Fibroblast of gingiva (primary cell): ENCODE measurements at places on chromosomes 3 and 15.
A peak's percentile ranks its signal among the peaks of the same experiment; 100 is the strongest.

- DNase-seq: no peak
These were observed 91.5 kb upstream of the MEF2A start for GRCh38 chr15:99473981-99474906.

- DNase-seq: no peak
These were observed 937.2 kb downstream of the ZPLD1 start for GRCh38 chr3:103372031-103372430.

GRCh38 chr3:166283840-166284239 lies 446.6 kb upstream of the BCHE start:
- peak; percentile 90 for DNase-seq

DNA sequence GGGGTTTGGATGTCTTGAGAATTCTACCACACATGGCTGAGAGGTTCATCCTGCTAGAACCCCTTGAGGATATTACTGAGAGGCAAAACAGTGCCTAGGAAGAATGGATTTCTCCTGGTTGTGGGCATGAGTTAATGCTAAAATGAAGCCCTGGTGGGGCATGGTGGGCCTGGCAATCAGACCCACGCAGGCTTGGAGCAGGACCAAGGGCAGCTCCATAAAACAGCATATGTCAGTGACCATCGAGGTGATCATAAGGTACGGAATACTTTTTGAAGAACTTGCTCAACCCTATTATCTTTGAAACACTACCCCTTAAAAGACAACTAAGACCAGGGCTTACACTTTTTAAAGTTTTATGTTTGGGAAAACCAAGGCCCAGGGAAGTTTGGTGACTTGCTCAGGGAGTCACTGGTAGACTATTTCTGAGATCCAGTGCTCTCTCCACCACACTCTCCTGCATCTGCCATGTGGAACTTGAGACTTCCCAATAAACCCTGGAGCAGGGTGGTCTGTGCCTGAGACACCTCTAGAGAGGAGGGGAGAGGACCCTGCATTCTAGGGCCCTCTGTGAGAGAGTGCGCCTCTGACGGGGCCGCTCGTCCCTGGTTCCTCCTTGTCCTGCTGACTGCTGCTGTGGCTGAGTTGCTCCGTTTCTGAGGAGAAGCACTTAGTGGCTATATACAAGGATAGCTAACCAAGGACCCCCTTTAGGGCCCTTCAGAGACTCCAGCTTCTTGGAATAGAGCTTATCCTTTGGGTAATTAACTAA lies 28.0 kb upstream of the TIMP4 start:
- no peak for DNase-seq

GRCh38 chr3:72427624-72428023 lies 420.6 kb downstream of the SHQ1 start:
- no peak for DNase-seq

DNA sequence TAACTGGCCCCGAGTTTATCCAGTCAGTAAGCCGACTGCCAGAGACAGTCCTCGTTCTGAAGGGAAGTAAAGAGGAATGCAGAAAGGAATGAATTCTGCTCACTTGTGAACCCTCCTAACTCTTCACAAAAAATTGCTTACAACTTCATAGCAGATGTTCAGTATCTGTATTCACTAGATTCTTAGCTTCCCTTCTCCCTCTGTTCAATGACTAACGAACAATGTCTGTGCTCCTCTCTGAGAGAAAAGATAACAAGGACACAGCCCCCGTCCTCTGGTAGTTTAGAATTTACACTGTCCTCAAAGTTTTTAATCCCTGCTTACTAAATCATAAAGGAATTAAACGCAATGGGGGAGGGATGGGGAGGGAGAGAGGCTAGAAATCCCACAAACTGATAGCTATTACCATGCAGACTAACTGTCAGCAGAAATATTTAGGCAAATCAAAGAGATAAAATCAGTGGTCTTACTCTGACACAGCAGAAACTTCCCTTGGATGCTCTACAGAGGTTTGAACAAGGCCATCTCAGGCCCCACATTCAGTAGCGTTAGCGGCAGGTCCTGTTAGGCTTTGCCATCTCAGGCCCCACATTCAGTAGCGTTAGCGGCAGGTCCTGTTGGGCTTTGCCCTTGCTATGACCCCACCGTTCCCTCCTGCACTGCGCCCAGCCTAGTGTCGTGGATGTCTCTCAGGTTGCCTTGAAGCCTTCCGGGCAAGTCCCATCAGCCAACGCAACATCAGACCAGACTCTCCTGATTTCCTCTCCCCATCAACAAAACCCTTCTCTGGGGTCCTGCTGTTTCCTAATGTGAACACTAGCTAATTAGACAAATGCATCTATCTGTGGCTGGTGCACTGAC lies 23.4 kb downstream of the NRROS start:
- DNase-seq: no peak

DNA sequence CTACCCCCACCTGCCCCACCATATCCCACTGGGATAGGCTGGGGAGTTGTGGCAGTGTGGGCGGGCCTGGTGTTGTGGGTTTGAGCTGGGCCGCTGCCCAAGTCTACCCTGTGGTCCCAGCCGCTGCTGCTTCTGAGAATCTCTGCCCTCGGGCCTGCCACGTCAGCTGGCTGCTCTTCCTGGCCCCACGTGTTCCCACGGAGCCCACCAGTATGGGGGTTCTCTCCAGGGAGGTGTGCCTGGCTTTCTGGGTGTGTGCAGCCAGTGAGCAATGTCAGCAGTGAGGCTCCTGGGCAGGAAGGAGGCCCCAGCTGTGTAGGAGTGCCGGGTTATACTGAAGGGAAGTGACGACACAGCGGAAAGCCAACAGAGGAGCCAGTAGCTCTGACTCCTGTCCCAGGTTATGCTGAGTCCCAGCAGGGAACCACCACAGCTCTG lies 10.5 kb downstream of the GNAI2 start:
- DNase-seq: peak; percentile 70

- no peak for DNase-seq
These were observed 2.9 kb upstream of the KLHL40 start for GRCh38 chr3:42682301-42683070.

GRCh38 chr15:41792000-41792637 lies 17.8 kb downstream of the MAPKBP1 start:
- no peak for DNase-seq

- no peak for DNase-seq
These were observed 386.9 kb upstream of the CNTN3 start for GRCh38 chr3:75001330-75001729.

DNA sequence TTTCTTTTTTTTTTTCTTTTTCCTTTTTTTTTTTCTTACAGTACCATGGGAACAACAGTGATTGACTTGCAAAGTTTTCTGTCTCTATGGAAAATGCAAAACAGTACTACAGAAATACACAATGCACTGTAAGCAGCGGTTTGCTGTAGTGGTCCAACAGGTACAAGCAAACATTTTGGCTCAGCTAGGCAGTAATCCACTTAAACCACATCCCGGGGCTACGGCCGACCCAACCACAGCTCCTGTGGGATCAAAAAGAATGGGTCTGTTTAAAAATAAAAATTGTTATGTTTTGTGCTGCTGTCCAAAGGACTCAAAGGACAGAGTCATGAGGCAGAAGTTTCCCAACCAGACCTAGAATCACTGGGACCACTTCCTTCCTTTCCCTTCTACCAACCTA lies 667.1 kb upstream of the ADAMTS9 start:
- peak; percentile 23 for DNase-seq

DNA sequence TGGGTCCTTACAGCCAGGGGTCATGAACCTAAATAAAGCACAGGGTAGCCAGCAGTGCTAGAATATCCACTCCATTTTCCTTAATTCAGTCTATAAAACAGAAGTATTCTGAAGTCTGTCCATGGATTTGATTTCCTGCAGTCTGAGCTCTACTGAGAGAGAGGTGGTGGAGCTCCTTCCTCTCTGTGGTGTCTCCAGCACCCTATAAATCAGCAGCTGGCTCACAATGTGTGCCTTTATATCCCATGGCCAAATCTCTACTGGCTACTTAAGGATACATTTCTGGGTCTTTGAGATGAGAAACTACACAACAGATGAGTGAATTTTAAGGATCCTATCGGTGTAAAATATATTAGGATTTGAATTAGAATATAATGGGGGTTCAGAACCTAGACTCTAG lies 339.9 kb upstream of the RBMS3 start:
- no peak for DNase-seq

DNA sequence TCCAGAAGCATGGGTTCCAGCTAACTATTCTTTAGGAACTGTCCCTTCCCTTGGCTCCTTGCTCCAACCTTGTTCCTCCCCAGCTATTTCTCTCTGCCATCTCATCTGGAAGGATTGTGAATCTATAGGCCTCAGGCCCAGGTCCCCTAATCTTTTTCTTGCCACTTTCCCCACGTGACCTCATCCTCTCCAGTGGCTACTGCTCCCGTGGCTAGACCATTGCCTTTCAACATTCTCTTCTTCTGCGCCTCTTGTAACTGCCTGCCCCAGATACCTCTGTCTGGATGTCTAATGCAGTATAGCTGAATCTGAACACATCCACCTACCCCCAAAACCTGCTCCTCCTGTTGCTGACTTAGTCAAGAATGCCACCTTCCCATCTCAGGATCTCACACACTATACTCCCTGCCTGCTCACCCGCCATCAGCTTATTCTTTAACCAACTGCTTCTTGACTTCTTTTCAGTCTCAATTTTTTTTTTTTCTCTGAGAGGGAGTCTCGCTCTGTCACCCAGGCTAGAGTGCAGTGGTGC lies 5.2 kb downstream of the GPX1 start:
- DNase-seq: no peak

DNA sequence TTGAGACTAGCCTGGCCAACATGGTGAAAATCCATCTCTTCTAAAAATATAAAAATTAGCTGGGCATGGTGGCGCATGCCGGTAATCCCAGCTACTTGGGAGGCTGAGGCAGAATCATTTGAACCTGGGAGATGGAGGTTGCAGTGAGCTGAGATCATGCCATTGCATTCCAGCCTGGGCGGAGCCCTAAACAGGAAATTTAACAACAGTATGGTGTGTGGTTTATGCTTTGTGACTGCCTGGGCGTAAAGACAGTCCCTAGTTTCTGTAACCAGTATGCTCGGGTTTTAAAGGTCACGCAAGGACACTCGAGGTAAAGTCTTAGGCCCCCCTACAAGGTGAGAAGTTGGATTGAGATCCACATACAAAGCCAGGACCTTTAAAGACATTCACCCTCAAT lies 43.3 kb downstream of the USP50 start:
- DNase-seq: no peak

GRCh38 chr3:47932421-47932820 lies 83.8 kb downstream of the MAP4 start:
- DNase-seq: no peak
